ENCODE measurements at places on chromosomes 5 and 9.

DNA sequence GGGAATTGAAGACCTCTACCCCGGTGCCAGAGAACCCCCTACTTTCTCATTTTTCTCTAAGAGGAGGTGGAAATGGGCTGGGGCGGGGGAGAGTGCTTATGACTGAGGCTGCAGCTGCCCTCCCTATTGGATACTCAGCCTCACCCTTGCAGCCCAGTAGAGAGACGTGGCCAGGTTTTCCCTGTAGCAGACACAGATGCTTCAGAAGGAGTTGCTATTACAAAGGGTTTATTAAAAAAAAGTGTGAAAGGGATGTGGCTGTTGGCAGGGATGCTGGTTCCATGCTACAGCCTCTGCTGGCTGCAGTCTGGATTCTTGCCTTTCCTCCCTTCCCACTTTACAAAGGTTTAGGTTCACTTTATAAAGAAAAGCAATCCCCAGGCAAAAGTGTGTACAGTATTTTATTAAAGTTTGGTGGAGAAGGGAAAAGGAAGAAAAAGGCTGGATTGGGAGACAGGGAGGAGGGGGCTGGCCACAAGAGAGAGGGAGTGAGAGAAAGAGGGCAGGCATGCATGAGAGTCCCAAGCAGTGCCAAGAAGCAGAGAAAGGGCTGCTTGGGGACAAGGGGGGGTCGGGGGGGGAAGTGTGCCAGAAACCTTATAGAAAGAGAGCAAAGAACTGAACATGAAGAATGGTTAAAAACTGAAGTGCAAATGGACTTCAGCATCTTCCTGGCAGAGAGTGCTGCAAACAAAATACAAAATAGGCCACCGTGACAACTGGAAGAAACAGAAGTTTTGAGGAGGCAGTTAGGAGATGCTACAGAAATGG lies 29.5 kb upstream of the NFIB start:
- DNase-seq: no peak

GRCh38 chr5:135373736-135374515 lies 25.1 kb downstream of the MACROH2A1 start:
- peak; percentile 29 for DNase-seq

DNA sequence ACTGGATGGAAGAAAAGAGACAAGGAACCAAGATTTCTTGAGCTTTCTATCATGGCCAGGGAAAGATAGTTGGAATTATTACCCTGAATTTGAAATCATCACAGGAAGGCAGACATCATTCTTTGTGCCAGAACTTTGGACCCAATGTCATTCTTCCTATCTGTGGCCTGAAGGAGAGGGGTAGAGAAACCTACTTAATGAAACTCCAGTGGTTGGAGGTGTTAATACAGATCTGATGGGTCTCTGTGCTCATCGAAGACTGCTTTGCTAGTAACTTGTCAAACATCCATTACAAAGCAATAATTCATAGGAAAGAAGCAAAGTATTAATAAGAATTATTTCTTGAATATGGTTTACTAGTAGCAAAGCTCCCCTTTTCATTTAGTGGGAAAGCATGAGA lies 26.9 kb downstream of the PRLR start:
- DNase-seq: no peak

- DNase-seq: no peak
Measured at GRCh38 chr5:150642991-150643710, 2.7 kb downstream of the SYNPO start.

GRCh38 chr9:27602954-27603353 lies 29.7 kb upstream of the C9orf72 start:
- no peak for DNase-seq

- DNase-seq: no peak
Measured at GRCh38 chr9:17928768-17929167, 349.9 kb downstream of the SH3GL2 start.

DNA sequence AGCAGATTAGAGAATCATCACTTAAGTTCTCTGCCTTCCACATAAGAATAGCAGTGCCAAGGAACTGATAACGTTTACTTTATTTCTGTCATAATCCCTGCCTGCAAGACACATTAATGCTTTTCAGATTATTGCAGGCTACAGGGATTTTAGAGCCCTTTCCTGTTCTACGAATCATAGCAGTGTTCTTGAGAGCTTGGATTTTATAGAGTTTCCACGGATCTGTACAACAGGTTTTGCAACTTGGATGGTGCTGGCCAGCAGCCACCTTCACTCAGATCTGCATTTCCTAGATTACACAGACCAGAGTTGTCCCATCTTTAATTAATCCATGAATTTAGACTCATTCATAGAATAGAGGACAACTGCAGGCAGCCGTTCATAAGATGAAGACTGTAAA lies 38.1 kb downstream of the SLC12A2 start:
- DNase-seq: no peak

GRCh38 chr9:27473111-27473529 lies 51.0 kb upstream of the IFNK start:
- DNase-seq: peak; percentile 68

DNA sequence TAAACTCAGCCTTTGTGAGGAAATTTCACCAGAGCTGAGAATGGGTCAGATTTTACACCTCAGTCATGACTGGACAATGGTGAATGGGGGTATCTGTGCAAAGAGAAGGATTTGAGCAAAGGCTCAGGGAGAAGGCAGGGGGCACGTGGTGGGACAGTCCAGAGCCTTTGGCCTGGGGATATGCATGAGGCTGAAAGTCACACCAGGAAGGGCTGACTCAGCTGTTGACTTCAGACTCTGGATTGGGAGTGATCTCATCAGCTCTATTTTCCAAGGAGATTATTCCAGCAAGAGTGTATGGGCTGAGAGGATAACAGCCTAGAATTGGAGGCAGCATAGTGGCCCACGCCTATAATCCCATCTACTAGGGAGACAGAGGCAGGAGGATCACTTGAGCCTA lies 53.6 kb downstream of the SAXO1 start:
- peak; percentile 70 for DNase-seq

DNA sequence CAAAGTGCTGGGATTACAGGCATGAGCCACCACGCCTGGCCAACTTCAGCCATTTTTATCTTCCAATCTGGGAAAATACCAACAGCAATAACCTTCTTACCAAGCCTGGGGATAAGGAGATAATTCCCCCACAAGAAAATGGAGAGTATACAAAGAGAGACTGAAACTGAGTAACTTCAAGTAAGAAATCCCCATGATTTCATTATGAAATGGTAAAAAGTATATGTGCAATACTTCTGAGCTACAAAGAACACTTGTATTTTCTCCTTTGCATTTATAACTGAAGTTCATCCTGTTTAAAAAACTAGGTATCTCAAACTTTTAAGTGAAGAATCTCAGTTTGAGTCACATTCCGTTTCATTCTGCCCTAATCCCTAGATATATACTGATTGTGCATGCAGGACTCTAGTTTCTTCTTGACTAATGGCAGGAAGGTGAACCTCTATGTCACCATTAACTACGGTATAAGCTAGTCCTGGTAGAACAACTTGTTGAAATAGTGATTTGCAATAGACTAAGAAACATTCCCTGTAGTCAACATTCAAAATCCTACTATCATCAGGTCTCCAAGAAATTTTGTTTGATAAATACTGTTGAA lies 2071.4 kb downstream of the MAT2B start:
- no peak for DNase-seq
